ENCODE measurements at places on chromosomes 6 and 20. TPM values are rescaled to one million over a fixed set of nuclear protein-coding genes. Genes with fewer than 3 reads are reported as not detected.

GRCh38 chr6:85714893-85715530, 72.3 kb upstream of the SYNCRIP start:
- DNase-seq = no peak

DNA sequence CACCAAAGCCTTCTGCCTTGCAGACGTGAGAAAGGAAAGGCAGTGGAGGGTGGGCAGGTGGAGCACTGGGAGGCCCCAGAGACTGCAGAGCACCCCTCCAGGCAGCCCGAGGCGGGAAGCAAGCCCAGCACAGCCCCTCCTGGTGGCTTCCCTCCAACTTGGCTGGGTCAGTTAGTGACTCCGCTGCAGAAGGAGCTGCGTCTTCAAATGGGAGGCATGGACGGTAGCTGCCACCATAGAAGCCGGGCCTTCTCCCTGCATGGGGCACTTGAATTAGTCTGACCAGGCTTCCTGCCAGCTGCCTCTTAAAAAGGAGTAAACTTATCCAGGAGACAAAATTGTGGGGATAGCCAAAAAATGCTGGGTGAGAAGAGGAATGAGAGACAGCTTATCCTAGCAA, 88.0 kb upstream of the RPS6KA2 start:
- DNase-seq = no peak

DNA sequence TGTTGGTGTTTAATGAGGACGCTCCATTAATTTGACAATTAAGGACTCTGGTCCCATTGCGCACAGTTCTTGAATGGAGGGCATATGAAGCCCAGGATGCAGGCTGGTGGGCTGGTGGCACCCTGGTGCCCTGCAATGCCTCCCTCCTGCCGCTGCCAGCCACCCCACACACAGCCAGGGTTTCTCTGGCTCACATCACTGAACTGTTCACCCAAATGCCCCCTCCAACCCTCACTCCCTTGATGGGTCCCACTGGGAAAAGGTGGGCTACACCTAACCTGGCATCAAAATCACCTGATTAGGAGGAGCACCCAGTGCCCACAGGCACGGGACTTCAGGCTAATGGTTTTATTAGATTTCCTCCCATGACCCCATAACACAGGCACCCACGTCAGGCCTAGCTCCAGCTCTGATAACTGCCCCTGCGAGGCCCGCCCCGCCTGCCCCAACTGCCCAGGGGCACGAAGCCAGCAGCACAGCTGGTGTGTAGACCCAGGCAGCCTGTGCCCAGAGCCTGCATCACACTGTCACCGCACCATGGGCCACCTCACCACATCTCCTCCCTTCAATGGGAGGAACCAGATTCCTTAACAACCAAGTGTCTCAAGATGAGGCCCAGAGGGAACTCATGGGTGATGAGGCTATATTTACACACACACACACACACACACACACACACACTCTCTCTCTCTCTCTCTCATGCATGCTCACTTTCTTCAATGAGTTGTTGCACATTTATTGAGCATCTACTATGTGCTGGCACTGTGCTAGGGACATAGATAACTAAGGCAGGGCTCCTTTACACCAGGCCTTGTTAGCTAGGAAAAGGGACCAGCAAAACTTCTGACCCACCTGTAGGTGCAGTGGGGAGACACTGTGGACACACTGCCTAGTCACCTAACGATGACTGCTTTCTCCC, 107.3 kb downstream of the NOL4L start:
- DNase-seq = no peak

DNA sequence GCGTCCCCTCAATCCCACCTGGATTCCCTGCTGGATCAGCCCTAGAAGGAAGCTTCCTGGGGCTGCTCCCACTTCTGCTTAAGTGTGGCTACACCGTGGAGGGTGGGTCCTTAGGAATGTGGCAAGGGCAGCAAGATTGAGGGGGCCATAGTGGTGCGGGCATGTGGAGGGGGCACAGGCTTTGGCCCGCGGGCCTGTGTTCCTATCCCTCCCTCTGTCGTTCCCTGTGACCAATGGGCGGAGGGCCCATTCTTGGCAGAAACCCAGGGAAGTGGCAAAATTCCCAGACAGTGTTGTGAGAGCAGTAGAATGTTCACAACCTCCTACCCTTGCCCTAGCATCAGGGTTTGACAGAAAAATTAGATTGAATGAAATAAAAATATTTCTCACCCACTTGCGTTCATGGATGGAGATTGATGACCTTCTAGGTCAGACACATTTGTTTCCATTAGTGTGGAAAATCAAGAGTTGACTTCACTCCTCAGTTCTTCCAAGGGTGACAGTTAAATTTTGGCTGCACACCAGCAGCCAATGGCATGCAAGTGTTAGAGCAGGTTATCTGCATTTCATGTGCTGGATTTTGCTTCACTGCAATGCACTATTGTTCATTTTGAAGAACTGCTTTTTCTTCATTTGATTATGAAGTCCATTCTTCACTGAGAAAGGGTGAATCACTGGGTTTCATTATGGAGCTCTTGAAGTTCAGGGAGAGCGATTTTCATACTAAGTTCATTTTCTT, 49.3 kb upstream of the AHI1 start:
- DNase-seq = no peak

- DNase-seq = peak; percentile 71
Measured at GRCh38 chr6:76790045-76790796, 673.1 kb downstream of the HTR1B start.

- DNase-seq = no peak
Measured at GRCh38 chr6:160396292-160396691, 48.1 kb downstream of the SLC22A3 start.

DNA sequence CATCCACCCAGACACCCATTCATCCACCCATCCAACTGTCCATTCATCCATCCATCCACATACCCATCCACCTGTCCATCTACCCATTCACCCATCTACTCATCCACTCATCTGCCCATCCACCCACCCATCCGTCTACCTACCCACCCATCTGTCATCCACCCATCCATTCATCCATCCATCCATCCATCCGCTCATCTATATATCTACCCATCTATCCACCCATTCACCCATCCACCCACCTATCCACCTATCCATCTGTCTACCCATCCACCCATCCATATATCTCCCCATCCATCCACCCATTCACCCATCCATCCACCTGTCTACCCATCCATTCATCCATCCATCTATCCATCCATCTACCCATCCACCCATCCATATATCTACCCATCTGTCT, 30.7 kb downstream of the ARMC2 start:
- no peak for DNase-seq

DNA sequence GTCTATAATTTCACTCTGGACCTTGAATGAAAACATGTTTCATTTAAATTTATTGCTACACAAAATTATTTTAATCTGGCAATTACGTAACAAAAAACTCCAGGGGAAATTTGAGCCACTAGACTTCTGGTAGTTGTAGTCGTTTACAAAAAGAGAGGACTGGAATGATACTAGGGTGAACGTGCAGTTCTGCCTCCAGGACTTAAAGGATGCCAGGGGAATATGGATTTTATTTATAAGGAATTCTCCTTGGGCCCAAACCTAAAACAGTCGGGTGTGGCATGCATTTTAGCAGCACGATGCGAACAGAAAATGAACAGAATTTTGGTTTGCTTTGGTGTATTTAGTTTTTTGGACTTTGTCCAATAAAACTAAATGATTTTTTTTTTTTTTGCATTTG, 76.9 kb downstream of the PRL start:
- DNase-seq = no peak

Gene SDCBP2
- total RNA-seq = 19.1 TPM

Gene PAX1
- total RNA-seq = not detected

Gene PRPF6
- 102 TPM for total RNA-seq

All from HT-29 (cell line).